Stimulated activated CD8-positive, alpha-beta memory T cell treated with anti-CD3 and anti-CD28 coated beads, Interleukin-15, amount 100 ng/mL, for 48 hours (primary cell): ENCODE measurements at places on chromosomes 7 and 10.

DNA sequence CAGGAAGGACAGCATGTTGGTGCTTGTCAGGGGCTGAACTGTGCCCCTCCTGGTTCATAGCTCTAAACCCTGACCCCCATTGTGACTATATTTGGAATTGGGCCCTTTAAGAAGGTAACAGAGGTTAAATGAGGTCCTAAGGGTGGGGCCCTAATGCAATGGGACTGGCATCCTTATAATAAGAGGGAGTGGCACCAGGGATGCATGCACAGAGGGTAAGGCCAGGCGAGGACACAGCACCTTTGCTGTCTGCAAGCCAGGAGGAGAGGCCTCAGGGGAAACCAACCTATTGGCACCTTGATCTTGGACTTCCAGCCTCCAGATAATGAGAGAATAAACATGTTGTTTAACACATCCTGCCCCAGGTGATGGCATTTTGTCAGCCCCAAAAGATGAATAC lies 61.3 kb upstream of the EBF3 start:
- DNase-seq = no peak

- no peak for DNase-seq
Measured at GRCh38 chr7:32319012-32319382, 171.2 kb downstream of the LSM5 start.

DNA sequence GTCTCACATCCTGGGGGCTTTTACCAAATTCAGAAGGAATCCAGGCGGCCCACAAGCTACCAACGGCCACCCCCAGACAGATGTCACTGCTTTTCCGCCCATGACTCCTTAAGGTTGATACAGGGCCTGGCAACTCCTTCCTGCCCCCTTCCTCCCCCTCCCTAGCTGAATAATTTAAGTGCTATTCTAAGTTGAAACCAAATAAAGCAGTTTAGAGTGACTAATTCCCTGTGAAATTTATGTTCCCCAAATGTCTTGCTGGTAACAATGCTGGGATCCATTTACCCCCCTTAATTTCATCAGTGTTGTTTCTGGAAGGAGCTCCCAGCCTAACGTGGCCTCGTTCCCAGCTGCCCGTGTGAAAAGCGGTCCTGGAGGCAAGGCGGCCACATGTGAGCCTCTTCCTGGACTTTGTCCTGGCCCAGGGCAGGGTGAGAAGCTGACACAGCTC lies 109.6 kb downstream of the TMEM130 start:
- no peak for DNase-seq

DNA sequence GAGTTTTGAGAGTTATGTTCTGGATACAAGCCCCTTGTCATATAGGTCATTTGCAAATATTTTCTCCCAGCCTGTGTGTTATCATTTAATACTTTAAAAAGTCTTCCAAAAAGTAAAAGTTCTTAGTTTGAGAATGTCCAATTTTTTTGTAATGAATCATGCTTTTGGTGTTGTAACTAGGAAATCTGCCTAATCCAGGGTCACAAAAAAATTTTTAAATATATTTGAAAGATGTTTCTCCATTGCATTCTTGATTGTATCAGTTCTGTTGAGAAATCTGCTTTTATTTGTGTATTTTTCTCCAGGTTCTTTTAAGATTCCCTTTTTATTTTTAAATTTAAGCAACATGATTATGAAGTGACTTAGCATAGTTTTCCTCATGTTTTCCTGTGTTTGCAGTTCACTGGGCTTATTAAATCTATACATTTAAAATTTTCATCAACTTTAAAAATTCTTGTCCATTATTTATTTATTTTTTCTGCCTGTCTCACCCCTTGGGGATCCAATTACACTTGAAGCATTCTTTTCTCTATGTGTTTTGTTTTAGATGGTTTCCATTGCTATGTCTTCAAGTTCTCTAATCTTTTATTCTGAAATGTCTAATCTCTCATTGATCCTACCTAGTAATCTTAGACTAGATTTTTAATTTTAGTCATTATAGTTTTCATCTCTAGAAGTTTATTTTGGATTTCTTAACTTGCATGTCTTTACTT lies 47.0 kb downstream of the CCDC71L start:
- no peak for DNase-seq

- DNase-seq = no peak
Measured at GRCh38 chr10:22268503-22268902, 47.7 kb upstream of the COMMD3 start.

DNA sequence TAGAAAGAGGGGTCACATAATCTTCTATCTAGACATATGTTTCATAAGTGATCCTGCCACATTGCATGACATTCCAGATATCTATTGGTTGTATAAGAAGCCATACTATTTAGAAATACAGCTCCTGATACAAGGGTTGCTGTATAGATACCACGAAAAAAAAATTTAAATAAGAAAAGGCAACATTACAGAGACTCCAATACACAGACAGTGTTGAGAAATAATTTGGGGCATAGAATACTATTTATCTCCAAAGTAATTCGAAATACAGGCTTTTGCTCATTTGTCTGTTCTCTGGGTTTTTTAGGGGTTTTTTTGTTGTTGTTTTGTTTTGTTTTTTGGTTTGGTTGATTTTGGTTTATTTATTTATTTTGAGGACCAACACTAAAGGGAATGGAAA lies 2.6 kb downstream of the IFIT2 start:
- DNase-seq = no peak

- DNase-seq = no peak
Measured at GRCh38 chr10:129833994-129834739, 129.9 kb downstream of the EBF3 start.

DNA sequence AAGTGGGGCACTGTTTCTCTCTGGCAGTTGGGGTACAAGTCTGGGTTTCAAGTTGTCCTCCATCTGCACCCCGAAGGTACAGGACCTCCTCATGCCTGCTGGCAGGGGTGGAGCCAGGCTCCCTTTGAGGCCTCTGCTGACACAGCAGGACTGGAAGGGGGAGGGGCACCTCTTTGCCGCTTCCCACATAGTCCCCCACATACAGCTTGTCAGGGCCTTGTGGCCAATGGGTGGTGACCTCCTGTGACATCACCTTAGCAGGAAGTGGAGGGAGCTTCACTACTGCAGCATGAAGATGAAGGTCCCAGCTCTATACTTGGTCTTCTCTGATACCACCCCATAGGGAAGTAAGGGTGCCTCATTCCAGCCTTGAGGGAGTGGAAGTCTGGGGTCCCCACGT lies 167.8 kb downstream of the RAMP3 start:
- DNase-seq = no peak

GRCh38 chr7:138978541-138979184 lies 2.5 kb downstream of the KIAA1549 start:
- DNase-seq = no peak

- DNase-seq = no peak
Measured at GRCh38 chr7:2196381-2197378, 36.1 kb downstream of the MAD1L1 start.

GRCh38 chr10:71323407-71323806 lies 4.3 kb downstream of the SLC29A3 start:
- no peak for DNase-seq

DNA sequence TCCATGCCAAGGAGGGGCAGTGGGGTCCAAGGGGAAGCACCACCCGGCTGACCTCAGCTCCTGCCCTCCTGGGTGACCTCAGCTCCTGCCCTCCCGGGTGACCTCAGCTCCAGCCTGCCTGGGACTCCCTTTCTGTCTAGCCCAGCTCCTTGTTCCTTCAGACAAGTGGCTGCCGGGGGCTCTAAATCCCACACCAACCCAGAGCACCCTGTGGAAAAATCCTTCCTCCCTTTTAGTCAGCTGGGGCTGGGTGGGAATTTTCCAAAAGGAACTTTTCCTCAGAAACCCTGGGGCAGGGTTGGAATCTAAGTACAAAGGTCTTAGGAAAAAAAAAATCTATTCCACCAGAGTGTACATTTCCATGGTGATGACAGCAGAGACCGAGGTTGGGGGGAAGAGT lies 36.3 kb downstream of the AKR1B1 start:
- DNase-seq = no peak

DNA sequence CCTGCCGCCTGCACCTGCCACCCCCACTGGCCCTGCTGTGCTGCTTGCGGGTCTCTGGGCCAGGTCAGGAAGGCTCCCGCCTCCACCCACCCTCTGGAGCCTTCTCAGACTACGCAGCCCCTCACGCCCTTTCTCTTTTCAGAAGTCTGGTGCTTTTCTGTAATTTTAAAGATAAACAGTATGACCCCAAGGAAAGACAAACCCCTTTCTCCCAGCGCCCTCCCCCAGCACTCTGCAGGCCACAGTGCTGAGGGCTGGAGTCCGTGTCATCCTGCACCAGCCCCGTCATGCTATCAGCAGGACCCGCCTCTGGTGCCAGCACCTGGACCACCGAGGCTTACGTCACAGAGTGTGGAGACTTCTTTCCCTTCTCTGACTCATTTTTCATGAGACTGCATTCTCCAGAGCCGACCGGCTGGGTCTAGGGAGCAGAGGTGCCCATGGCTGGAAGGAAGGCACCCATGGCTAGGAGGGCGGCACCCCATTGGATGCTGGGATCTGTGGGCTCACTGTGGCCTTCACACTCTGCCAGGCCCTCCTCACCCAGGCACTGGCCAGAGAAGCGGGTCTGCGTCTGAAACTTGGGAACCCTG lies 53.4 kb downstream of the CFAP46 start:
- DNase-seq = no peak

GRCh38 chr10:59847326-59847725 lies 59.0 kb downstream of the CCDC6 start:
- no peak for DNase-seq

- peak; percentile 19 for DNase-seq
Measured at GRCh38 chr7:2886900-2887299, 42.8 kb upstream of the GNA12 start.

DNA sequence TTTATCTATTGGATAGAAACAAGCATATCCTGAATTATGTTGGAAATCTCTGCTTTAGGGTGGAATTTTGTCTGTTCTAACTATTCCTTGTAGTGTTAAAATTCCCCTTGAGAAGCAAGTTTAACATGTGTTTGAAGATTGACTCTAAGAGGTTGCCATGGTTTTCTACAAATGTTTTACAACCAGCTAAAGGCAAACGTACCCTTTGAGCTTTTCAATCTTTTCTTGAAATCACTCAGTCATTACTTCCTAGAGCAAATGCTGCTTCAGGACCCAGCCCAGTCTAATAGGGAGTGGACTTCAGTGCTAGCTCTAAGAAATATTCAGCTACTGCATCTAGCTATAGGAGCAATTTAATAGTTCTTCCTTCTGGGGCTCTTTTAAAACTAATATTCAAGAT lies 118.8 kb upstream of the IFRD1 start:
- DNase-seq = no peak

DNA sequence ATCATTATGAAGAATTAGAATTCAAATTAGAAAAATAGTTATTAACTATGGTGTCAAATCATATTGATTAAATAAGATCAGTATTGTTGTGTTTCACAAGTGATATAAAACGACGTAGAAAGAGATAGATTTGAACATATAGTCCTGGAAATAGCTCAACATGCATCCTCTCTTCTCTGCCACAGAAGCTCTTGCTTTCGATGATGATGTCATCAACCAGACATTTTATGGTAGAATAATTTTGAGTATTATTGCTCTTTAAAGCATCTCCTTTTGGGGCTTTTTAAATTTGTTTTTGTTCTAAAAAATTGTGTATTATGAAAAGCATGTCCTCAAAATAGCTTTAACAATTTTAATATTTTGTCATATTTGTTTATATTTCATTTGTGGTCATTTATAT lies 95.0 kb downstream of the DGKB start:
- DNase-seq = no peak

DNA sequence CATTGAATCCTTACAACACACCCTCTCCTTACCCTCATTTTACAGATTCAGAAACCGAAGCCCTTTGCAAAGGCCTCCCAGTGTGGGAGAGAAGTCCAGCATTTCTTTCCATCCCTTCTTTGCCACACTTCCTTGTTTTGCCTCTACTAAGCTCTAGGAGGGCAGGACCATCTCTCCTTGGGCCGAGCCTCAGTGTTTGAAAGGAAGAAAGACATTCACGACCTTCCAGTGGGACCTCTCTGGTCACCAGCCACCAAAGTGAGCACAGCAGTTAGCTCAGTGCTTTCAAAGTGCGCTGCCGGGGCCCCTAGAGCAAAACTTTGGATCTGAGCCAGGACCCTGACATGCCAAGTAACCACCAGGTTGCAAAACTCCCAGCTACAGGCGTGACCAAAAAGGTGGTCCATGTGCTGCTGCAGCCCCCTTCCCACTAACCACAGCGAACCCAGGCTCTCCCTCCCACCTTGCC lies 12.4 kb downstream of the CTBP2 start:
- DNase-seq = no peak

GRCh38 chr7:44050121-44050914 lies 5.8 kb downstream of the DBNL start:
- DNase-seq = no peak

GRCh38 chr10:103479135-103479534 lies at the start of gene CALHM3:
CALHM3 (minus strand) TSS chr10:103479240; CDS start chr10:103479032, 208 bp downstream.
- no peak for DNase-seq
